ENCODE measurements at places on chromosomes 2 and 18.

GRCh38 chr2:19041434-19042041 is 316.9 kb downstream of the OSR1 start:
- no peak for DNase-seq

GRCh38 chr2:175350105-175350504 is 168.6 kb upstream of the ATP5MC3 start:
- no peak for DNase-seq

DNA sequence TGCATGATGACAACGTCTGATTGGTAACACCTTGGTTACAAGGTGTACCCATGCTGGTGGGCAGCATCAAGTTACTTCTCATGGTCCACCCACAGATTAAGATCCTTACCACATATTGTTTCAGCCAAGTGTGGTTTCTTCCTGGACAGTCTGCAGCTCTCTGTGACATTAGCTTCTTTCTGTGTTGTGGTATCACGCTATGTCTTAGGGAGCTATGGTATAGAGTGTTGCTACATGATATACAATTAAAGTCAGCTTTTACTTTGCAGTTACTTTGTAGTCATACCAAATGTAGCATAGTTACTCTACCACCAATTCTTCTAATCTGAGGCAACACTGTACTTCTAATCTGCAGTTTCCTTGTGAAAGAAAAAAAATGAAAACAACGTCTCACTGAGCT is 48.8 kb downstream of the ZCCHC2 start:
- no peak for DNase-seq

DNA sequence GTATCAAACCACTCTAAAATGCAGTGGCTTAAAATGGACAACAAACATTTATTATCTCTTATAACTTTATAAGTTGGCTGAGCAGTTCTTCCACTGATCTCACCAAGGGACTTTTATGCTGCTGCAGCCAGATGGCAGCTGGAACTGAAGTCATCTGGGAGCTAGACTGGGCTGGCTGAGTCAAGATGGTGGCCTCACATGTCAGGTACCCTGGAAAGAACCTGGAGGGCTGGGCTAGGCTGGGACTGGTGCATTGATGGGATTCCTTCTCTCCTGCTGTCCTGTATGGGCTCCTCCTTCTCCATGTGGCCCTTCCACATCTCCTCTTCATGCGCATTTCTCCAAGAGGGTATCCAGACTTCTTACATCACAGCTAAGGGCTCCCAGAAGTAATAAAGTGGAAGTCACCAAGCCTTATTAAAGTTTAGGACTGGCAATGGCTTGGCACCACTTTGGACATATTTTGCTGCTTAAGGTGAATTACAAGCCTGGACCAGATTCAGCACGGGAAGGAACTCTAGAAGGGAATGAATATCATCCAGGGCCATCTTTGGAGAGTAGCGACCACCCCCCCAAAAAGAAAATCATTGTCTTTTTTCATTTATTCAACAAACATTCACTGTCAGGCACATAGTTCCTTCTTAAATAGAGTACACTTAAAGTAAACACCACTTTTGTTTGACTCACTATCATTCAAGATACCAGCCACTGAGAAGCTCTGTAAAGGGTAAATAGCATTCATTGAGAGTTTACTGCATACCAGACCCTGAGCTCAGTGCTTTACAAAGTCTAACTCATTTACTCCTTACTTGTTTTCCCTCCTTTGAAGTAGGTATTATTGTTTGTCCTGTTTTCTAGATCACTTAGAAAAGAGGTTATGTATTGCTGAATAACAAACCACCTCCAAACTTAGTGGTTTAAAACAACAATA is 138.0 kb downstream of the ZFP36L2 start:
- no peak for DNase-seq

DNA sequence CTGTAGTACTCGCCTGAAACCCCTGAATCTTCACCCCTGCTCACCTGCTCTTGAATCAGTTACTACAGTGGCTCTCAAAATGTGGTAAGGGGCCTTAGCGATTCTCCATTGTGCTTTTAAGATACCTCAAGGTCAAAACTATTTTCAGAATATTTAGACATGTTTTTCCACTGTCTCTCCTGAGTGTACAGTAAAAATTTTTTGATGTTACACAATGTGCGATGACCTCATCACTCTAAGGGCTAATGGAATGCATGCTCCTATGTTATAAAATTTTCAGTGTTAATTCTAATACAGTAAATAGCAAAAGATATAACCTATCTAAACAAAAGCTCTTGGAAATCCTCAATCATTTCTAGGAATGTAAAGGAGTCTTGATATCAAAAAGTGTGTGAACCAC is 336.9 kb upstream of the PKDCC start:
- no peak for DNase-seq

DNA sequence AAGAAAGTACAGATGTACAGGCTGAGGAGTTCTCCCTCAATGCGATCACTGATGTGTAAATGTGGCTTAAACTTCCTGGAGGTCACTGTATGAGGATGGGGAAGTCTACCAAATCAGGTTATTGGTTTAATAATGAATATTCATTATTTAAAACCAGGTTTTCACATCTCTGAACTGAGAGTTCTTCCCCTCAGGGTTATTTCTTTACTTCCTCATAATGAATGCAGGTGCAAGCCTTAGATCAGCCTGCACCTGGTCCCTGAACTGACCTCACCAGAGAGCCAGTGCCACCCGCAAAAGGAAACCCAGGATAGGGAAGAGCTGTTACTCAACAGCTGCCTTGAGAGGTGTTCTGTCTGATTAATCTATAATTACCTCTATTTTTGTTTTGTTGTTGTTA is 369.0 kb downstream of the EPHA4 start:
- DNase-seq: no peak

DNA sequence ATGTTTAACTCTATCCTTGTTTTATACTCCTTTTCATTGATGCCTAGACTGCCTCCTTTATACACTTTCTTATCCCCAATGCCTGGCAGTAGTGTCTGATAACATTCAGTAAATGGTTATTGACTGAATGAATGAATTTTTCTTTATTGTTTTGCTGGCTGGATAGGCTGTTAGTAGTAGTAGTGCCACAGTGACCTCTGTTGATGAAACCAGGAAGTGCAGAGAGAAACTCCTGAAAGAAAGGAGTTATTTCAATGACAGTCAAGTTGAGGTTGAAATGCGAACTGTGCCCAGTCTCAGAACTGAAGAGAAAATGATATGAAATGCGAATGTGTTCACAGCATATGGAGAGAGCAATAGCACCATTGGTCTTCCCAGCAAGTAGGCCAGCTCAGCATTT is 26.8 kb upstream of the SLC9A2 start:
- no peak for DNase-seq

DNA sequence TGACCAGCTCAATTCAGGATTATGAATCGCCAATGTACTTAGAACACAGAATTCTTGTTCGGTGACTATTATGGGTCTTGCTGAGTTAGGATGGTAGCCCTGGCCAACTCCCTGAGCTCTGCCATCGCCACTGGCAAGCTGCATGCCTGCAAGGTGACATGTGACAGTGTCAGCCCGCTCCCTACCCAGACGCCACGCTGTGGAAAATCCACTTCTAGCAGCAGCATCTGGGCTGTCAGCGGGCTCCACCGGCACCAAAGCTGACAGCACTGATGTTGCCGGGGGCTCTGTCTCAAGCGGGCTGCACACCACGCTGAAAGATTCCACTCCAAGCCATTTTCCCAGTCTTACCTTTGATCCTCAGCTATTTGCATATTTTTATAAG is 100.7 kb downstream of the MYT1L start:
- DNase-seq: no peak

GRCh38 chr2:8501061-8501720 is 180.7 kb upstream of the ID2 start:
- DNase-seq: no peak

DNA sequence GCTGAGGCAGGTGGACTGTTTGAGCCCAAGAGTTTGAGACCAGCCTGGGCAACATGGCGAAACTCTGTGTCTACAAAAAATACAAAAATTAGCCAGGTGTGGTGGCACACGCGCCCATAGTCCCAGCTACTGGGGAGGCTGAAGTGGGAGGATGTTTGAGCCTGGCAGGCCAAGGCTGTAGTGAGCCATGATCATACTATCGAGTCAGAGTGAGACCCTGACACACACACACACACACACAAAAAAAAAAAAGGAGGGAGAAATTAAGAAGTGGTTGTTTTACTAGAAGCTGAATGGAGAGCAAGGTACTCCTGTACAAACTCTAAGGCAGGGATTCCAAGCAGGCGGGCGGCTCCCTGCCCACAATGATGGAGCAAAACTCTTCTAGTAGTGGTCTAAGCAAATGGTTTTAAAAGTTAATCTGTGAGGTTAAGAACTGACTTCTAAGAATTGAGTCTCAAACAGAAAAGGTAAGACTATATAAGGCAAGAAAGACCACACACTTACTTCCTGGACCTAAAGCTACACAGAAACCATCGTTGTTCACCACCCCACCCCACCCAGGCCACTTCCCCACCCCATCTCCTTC is 2.6 kb downstream of the ANKRD44 start:
- DNase-seq: no peak

GRCh38 chr2:62435720-62436119 is 70.3 kb downstream of the TMEM17 start:
- no peak for DNase-seq

DNA sequence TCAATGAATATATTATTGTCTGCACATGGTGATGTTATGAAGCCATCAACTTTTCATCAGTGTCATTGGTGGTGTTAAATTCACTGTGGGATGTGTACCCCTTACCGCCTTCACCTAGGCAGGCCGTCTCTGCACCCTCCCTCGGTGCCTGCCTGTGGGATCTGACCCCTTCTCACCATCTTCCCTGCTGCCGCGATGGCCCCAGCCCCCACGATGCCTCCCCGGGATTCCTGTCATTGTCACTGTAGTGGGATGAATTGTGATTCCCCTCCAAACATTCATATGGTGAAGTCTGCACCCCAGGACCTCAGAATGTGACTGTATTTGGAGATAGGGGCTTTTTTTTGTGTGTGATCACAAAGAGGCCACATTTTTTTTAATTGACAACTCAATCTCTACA is 198.3 kb upstream of the HS6ST1 start:
- DNase-seq: no peak

DNA sequence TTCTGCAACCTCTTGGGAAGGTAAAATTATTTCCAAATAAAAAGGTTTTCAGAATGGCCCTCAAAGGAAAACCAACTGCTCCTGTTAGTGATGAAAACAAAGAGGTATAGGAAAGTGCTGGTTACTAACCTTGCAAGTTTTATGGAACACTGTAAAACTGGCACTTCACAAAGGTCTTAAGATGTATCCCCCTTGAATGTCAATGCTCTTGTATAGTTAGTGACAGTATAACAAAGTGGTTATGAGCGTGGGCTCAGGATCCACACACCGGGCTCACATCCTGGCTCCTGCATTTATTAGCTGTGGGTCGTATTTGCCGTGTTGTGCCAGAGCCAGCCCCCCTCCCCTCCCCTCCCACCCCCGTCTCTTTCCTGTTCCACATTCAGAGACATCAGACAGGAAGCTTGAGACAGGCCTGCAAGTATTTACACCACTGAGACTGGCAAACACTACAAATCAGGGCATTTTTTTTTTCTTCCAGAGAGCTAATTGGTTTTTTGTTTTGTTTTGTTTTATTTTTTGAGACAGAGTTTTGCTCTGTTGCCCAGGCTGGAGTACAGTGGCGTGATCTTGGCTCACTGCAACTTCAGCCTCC is 9.2 kb upstream of the DNPEP start:
- no peak for DNase-seq

- DNase-seq: no peak
These were observed 19.5 kb downstream of the INPP4A start for GRCh38 chr2:98463988-98464771.

GRCh38 chr18:36493349-36494159 is 196.0 kb downstream of the FHOD3 start:
- no peak for DNase-seq

- no peak for DNase-seq
These were observed 67.2 kb downstream of the LCLAT1 start for GRCh38 chr2:30514134-30514847.

- DNase-seq: no peak
These were observed 52.6 kb downstream of the CXCR4 start for GRCh38 chr2:136065384-136065783.

DNA sequence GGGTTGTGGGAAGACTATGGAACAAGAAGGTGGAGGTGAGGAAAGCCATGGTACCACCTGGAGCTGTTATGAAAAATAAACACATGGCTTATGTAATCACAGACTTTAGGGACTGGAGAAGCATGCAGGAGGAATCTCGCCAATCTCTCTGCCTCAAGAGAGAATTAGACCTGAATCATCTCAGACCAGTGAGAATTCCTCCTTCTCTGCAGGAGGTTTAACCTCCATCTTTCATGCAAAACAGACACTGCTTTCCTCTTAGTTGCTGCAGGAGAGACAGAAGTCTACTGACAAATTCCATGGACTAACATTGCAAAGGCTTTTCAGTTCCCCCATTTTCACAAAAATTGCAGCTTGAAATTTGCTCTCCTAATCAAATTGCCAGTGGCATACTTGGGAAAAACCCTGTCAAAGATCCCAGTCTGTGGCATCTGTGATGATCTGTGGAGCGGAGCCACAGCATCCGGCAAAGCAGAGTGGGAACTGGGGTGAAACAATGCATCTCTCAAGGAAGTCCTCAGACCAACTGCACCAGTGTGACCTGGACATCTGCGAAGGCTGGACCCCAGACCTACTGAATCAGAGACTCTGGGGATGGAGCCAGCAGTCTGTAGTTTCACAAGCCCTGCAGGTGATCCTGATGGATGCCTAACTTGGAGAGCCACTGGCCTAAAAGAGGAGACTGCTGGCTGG is 28.6 kb upstream of the NCKAP5 start:
- DNase-seq: no peak

GRCh38 chr18:24315170-24315569 is 82.5 kb downstream of the OSBPL1A start:
- no peak for DNase-seq

DNA sequence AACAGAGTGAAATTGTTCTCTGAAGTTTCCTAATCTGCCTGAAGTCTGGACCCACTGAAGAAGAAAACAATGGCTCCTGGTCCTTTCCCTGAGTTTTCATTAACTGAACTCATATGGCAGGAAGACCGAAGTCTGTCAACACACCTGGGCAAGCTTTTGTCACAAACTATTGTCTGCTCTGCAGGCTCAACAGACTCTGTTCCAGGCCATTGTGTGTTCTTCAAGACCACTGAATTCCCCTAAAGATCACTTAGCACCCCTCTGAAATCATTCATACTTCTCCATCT is 6.6 kb upstream of the TMEM37 start:
- DNase-seq: no peak

- DNase-seq: no peak
These were observed 17.5 kb downstream of the KIAA2012 start for GRCh38 chr2:202090530-202090929.

All from effector memory CD4-positive, alpha-beta T cell (primary cell).